ENCODE measurements at places on chromosomes 16 and 17.
A peak's percentile ranks its signal among the peaks of the same experiment; 100 is the strongest.

- no peak overlapping the region for H3K4me3 ChIP-seq
- no peaks in the 10 kb centered on the region for H3K36me3 ChIP-seq
- no peak overlapping the region for H3K27ac ChIP-seq
- DNase-seq: no peak
- H3K4me1 ChIP-seq: no peaks in the 10 kb centered on the region
Observed at GRCh38 chr16:13968835-13969234, 48.9 kb downstream of the ERCC4 start.

DNA sequence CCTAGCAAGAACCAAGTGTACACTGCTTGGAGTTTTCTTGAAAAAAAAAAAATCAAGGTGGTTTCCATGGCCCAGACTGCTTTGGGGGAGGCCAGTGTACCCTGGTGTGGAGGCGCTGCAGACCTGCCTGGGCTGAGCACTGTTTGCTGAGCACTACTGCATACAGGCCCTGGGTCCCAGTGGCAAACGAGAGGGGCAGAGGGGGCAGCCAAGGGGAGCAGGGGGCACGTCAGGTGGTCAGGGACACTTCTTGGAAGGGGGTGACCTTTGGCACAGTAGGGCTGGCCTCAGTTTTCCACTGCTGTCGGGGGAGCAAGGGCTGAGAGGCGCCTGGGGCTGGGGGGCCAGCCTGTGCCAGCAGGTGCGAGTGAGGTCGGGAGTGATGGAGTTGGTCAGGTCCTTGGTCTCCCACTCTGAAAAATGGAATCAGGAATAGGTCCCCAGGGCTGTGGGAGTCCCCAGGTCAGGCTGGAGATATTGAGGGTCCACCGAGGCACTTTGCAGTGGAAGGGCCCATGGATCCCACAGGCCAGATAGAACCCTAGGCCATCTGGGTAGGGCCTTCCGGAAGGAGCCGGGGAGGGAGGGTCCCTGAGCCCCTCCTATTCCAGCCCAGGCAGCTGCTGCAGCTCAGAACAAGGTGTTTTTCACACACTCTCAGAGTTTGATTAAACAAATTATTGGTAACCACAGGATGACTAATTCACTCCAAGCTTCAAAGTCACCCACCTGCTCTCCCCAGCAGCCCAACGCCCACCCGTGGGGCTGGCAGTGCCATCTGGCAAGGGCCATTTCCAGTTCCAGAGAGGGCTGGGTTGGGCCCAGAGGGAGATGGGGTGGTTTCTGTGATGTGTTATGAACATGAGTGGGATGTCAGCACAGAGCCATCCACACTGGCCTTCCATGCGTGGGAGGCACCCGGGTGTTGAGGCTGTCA, 3.5 kb downstream of the ZFPM1 start:
- H3K27ac ChIP-seq: no peak overlapping the region
- H3K27me3 ChIP-seq: peaks cover 7% of the 10 kb centered on the region
- H3K36me3 ChIP-seq: no peaks in the 10 kb centered on the region
- no peak for DNase-seq

DNA sequence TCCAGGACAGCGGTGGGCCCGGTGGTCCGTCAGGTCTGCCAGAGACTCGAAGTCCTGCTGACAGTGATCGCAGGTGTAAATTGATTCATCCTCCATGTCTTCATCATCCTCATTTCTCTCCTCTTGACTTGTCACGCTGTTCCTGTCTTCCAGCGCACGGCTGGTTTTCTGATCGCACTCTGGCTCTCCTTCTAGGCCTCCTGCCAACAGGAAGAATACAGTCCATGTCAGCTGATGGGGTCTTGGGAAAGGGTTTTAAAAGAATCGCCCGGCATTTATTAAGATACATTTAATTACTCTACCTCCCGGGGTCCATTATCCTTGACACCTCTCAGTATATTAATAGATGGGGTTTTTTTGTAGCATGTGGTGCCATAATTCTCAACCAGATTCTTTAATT, 125.1 kb downstream of the ZNF423 start:
- H3K4me3 ChIP-seq: no peak overlapping the region
- peaks cover 20% of the 10 kb centered on the region for H3K36me3 ChIP-seq
- DNase-seq: no peak
- no peaks in the 10 kb centered on the region for H3K4me1 ChIP-seq

GRCh38 chr17:5630434-5630833, 46.1 kb upstream of the NLRP1 start:
- no peaks in the 10 kb centered on the region for H3K36me3 ChIP-seq
- H3K27me3 ChIP-seq: peaks cover 15% of the 10 kb centered on the region
- H3K4me1 ChIP-seq: no peaks in the 10 kb centered on the region
- no peak overlapping the region for H3K4me3 ChIP-seq

DNA sequence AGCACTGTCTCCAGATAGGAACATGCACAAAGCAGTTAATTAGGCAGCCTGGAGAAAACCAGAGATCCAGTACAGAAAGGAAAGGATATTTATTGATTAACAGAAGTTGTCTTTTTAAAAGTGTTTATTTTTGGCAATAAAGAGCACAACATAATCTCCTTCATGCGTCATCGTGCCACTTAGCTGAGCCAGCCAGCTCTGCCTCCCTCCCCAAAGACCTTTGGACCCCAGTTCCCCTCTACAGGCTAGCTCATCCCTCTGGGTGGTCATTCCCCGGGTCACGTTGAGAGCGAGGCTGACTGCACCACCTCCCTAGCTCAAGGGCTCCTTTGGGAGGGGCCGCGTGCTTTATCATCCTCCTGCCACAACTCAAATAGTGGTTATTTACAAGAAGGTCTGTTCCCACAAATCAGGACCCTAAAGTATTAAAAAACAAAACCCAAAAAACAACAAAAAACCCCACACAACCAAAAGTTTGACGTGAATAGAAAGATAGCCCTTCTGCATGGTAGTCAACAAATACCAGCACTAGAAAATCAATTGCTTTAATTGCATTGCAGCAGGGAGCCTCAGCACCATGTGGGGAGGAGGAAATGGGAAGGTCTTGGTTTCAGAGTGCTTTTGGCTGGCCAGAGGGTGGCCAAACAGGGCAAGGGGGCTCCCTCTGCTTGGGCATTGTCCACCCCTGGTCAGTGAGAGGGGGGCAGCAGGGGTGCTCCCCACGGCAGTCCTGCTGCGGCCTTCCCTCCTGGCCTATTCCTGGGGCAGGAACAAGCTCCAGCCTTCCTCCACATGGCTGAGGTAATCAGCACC, 9.6 kb downstream of the POLR2C start:
- H3K27me3 ChIP-seq: no peaks in the 10 kb centered on the region
- H3K36me3 ChIP-seq: peaks cover 59% of the 10 kb centered on the region
- DNase-seq: peak; percentile 79
- peak overlapping the region; percentile 8 for H3K27ac ChIP-seq

- H3K27me3 ChIP-seq: no peaks in the 10 kb centered on the region
- peaks cover 33% of the 10 kb centered on the region for H3K36me3 ChIP-seq
- no peaks in the 10 kb centered on the region for H3K4me1 ChIP-seq
- no peak for DNase-seq
Observed at GRCh38 chr17:17131839-17132238, 74.3 kb downstream of the PLD6 start.

DNA sequence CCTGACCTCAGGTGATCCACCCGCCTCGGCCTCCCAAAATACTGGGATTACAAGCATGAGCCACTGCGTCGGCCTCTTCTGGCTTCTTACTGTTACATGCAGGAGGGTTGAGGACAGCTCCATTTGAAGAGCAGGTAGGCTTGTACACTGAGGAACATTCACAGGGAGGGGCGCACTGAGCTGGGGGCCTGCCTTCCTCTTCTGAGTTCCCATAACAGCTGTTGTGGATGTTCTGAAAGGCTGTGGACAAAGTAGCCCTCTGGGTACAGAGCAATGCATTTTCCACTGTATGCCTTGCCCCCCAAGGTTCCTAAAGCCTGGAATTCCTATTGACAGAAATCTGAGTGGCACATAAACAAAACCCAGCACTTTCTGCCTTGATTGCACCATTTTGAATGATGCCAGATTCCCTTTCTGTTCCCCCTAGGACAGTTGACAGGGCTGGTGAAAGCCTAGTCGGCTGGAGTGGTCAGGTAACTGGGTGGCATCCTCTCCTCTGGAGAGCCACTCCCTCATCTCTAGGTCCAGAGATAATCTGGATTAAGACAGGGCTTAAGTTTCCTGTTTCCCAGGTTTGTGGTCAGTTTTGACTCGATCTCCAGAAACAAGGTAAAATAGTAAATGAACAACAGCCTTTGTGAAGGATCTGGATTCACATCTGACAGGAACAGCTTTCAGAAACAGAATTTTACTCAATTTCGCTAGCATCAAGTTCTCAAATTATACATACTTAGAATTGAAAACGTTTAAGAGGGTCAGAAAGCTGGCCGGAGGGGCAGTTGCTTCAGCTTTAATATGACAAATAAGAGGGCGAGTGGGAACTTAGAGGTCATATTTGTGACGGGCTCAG, 1.3 kb upstream of the CDK5R1 start:
- H3K4me3 ChIP-seq: peak overlapping the region; percentile 56
- H3K36me3 ChIP-seq: peaks cover 34% of the 10 kb centered on the region
- no peak for DNase-seq
- H3K27ac ChIP-seq: peak overlapping the region; percentile 89
- H3K27me3 ChIP-seq: no peaks in the 10 kb centered on the region

GRCh38 chr16:27918755-27919154, 144.8 kb downstream of the GSG1L start:
- no peak for DNase-seq
- H3K27ac ChIP-seq: no peak overlapping the region
- H3K36me3 ChIP-seq: no peaks in the 10 kb centered on the region
- H3K27me3 ChIP-seq: no peaks in the 10 kb centered on the region

GRCh38 chr16:85437166-85438052, 175.7 kb upstream of the GSE1 start:
- H3K36me3 ChIP-seq: no peaks in the 10 kb centered on the region
- no peaks in the 10 kb centered on the region for H3K27me3 ChIP-seq

GRCh38 chr16:27217256-27217655, 13.9 kb downstream of the KDM8 start:
- H3K27me3 ChIP-seq: no peaks in the 10 kb centered on the region
- peak; percentile 71 for DNase-seq
- no peak overlapping the region for H3K27ac ChIP-seq
- no peaks in the 10 kb centered on the region for H3K4me1 ChIP-seq
- H3K36me3 ChIP-seq: peaks cover 5% of the 10 kb centered on the region

DNA sequence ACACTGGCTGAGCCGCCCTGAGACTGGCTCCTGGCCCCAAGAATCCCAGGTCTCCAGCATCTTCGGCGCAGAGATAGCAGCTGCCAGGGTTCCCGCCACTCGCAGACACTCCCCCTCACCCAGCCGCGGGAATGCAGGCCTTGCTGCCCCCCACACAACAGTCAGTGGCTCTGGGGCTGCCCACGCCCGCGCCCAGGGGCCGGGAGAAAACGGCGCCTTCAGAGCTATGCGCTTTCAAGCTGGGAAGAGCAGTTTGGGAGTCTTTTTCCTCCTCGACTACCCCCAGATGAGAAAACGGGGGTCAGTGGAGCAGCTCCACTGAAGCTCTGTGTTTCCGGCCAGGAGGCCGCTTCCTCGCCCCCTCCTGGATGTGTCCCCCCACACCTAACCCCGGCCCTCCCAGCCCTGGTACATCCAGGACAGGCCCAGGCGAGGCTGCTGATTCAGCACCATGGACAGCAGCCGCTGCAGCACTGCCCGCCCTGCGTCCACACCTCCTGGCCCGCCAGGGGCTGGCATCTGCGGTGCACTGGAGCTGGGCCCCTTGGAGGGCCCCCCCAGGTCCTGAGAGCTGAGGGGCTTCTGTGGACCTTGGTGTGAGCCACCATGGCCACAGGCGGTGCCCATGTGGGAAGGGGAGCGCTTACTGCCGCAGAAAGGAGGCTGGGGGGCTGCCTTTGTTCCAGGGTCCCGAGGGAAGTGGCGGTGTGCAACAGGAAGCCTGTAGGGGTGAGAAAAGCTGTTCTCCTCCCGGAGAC, 35.7 kb downstream of the CACNA1H start:
- peaks cover 5% of the 10 kb centered on the region for H3K36me3 ChIP-seq
- no peaks in the 10 kb centered on the region for H3K27me3 ChIP-seq
- H3K4me3 ChIP-seq: no peak overlapping the region

- no peak overlapping the region for H3K4me3 ChIP-seq
- H3K4me1 ChIP-seq: no peaks in the 10 kb centered on the region
- DNase-seq: no peak
- no peaks in the 10 kb centered on the region for H3K27me3 ChIP-seq
- no peaks in the 10 kb centered on the region for H3K36me3 ChIP-seq
Observed at GRCh38 chr16:50121721-50122445, 31.2 kb upstream of the TENT4B start.

DNA sequence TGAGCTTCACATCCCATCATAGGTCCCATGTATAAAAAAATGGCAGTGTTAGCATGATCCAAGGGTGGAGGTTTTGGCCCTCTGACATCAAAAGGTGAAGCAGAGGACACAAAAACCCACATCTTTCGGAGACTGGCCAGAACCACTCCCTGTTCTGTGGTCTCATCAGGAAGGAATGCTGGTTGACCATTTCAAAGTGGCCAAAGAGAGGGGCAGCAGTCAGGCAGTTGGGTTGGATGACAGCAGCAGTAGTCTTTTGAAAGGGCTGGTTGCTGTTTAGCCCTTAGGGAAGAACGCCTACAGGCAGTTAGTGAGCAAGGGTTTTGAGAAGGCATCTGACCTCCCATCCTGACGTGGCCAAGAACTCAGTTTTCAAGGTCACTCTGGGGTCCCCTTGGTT, 40.5 kb downstream of the LCMT1 start:
- H3K4me1 ChIP-seq: no peaks in the 10 kb centered on the region
- no peak for DNase-seq
- no peak overlapping the region for H3K27ac ChIP-seq
- H3K36me3 ChIP-seq: peaks cover 28% of the 10 kb centered on the region
- no peaks in the 10 kb centered on the region for H3K27me3 ChIP-seq

DNA sequence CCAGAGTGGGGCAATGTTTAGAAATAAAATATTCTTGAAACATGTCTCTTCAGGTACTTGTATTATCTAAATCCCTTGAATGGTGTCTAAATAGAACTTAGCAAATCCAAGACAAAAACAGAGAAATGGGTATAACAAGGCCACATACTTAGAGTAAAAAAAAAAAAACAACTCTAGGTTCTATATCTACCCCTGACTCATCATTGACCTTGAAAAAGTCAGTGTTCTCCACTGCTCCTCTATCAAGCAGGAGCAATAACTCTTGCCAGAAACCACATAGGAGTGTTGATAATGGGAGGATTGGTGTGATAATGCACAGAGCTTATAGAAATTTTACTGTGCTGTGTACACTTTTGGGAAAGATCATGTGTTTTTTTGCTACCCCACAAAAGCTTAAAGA, 296.6 kb upstream of the PMFBP1 start:
- H3K27me3 ChIP-seq: peaks cover under 1% of the 10 kb centered on the region
- H3K27ac ChIP-seq: no peak overlapping the region
- no peaks in the 10 kb centered on the region for H3K36me3 ChIP-seq
- no peaks in the 10 kb centered on the region for H3K4me1 ChIP-seq
- DNase-seq: no peak
- H3K4me3 ChIP-seq: no peak overlapping the region

DNA sequence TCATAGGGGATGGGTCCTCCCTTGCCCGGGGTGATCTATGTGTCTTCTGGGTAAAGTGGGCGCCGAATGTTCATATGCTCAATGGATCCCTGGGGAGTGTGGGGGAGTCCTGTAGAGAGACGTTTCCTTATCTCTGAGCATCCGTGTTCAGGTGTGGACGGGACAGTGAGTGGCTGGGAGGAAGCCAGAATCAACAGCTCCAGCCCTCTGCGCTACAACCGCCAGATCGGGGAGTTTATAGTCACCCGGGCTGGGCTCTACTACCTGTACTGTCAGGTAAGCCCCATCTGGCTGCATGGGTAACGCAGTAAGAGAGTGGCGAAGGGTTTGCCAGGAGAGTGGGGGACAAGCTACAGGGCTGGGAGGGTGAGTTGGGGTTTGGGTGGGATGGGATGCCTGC, 1.9 kb upstream of the TNFSF13 start:
- H3K27ac ChIP-seq: no peak overlapping the region
- H3K4me1 ChIP-seq: peaks cover 3% of the 10 kb centered on the region
- no peaks in the 10 kb centered on the region for H3K36me3 ChIP-seq

- H3K4me1 ChIP-seq: no peaks in the 10 kb centered on the region
- H3K27me3 ChIP-seq: no peaks in the 10 kb centered on the region
- no peak overlapping the region for H3K27ac ChIP-seq
Observed at GRCh38 chr17:64491034-64491860, 5.6 kb downstream of the POLG2 start.
